SK-N-SH treated with all-trans-retinoic acid at 6 μM for 48 hours (cell line): ENCODE measurements at places on chromosomes 5 and 9.
A peak's percentile ranks its signal among the peaks of the same experiment; 100 is the strongest.

DNA sequence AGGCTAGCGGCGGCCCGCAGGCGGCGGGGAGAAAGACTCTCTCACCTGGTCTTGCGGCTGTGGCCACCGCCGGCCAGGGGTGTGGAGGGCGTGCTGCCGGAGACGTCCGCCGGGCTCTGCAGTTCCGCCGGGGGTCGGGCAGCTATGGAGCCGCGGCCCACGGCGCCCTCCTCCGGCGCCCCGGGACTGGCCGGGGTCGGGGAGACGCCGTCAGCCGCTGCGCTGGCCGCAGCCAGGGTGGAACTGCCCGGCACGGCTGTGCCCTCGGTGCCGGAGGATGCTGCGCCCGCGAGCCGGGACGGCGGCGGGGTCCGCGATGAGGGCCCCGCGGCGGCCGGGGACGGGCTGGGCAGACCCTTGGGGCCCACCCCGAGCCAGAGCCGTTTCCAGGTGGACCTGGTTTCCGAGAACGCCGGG lies 253 bp downstream of the SLC12A2 start:
- ATAC-seq: peak; percentile 43

- no peak for ATAC-seq
Observed at GRCh38 chr9:119334745-119335144, 34.5 kb downstream of the BRINP1 start.

DNA sequence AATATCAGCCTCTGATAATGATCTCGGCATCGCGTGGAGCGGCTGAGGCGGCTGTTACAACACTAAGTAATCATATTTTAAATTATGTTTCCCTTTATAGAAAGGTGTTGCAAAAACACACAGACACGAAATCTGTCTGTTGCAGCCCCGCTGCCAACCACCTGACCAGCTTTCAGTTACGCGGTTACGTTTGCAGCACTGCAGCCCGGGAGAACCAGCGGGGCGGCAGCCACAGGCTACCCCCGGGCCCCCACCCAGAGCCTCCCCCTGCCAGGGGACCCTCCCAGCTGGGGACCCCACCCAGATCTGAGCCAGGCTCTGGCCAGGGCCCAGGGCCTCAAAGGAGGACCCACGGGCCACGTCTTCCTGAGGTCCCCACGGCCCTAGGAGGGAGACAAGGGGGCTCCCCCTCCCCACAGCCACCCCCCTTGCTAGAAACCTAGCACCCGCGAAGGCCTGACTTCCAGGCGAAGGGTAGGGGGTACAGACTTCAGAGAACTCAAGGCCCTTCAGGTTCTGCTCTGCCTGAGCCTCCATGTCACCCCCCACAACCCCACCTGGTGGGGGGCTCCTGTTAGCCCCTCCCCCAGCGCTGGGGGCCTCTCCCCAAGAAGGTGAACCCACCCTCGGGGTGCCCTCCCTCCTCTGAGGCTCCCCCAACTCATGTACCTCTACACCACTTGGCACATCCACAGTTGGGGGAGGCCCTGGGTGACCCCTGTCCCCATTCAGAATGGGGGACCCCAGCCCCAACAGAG lies 6.0 kb downstream of the NACC2 start:
- no peak for ATAC-seq

DNA sequence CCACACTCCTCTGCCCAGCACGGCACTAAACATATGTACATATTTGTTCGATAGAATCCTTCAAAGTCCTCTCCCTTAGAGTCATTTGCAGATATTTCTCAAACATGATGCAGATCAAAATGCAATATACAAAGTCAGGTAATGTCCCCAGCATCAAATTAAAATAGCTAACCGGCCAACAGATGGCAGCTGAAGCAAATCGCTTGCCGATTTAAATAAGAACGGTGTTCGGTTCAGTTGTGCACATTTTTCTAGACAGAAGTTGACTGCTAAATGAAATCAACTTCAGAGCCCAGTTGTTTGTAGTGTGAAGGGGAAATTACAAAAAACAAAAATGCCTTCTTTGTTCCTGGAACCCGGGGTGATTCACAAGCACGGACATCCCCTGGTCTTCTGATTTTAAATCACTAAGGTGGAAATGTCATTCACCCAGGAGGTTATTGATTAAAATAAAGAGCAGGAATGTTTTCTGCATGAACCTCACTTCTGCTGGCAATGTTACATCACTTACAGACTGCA lies 219.2 kb downstream of the EBF1 start:
- ATAC-seq: no peak

DNA sequence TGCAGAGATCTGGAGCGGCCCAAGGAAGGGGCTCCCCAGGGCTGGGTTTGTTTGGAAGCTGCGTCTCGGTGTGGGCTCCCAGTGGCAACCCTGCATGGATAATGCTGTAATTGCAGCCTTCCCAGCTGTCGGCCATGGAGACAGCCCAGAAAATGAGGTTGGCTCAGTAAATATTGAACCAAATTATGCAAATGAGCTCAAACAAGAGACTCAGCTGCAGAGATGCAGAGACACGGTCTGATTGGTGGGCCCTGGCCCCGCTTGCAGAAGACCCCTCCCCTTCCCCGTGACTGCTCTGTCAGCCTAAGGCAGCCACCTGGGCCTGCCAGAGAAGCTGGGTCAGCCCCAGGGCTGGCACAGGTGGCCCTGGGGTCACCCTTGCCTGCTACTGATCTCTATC lies 75.9 kb downstream of the RAD23B start:
- ATAC-seq: no peak
